ENCODE measurements at places on chromosomes 6 and 20.

DNA sequence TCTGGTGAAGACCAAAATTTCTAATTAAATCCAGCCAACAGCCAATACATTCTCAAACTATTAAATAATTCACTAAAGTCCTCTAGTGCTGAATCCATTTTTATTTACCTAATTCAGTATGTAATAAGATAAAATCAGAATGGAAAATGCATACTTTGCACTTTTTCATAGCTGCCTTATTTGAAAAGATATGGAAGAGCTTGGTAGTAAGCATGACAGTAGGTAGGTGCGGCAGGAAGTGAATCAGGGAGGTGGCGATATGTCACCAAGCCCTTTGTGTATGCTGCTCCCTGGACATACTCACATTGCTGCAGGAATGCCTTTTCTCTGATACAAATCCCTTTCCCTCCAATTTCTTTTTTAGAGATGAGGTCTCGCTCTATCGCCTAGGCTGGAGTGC is 10.2 kb upstream of the TGM3 start:
- DNase-seq, result no peak

DNA sequence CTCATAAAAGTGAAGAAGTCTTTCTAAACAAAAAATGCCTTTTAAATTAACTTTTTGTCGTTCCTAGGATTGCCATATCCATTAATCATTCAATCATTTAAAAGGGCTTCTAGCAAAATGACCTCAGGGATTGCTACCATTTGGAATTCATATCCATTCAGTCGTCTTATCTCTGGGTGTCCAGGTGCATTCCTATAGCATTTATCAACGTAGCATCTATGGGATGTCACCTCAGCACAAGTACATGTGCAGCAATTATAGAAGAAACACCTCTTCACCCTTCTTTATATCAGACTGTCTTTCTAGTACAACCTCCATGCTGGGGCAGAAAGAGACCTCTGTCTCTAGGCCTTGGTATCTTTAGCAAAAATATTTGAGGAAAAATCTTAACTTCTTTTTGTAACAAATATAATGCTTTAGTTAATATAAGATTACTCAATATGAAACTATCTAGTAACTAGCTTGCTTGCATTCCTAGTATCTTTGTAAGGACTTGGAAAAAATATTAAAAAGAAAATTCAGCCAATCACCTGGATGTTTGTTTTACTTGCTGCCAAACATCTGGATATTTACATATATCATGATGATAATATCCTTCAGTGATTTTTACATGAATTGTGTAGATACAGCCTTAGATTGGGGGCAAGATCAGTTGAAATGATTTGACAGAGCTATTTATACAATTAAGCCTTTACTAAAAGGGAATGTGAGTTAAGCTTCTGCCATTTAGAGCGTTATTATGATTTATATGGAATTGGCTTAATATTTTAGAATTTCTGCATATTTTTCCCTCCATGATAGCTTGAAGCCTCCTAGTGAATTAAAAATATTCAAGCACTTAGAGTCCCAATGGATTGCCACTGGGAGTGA is 356.8 kb downstream of the HDGFL1 start:
- DNase-seq, result no peak

GRCh38 chr6:36703081-36703606 is 5.5 kb downstream of the RAB44 start:
- DNase-seq, result no peak

GRCh38 chr6:101851911-101852310 is 458.4 kb downstream of the GRIK2 start:
- DNase-seq, result no peak
